Activated CD4-positive, alpha-beta memory T cell treated with anti-CD3 and anti-CD28 coated beads, Interleukin-2, amount 10 ng/mL, durations not matched to agents 7 days and 5 days (primary cell): ENCODE measurements at places on chromosomes 16 and 17. TPM values are rescaled to one million over a fixed set of nuclear protein-coding genes. Genes with fewer than 3 reads are reported as not detected.
A peak's percentile ranks its signal among the peaks of the same experiment; 100 is the strongest.

DNA sequence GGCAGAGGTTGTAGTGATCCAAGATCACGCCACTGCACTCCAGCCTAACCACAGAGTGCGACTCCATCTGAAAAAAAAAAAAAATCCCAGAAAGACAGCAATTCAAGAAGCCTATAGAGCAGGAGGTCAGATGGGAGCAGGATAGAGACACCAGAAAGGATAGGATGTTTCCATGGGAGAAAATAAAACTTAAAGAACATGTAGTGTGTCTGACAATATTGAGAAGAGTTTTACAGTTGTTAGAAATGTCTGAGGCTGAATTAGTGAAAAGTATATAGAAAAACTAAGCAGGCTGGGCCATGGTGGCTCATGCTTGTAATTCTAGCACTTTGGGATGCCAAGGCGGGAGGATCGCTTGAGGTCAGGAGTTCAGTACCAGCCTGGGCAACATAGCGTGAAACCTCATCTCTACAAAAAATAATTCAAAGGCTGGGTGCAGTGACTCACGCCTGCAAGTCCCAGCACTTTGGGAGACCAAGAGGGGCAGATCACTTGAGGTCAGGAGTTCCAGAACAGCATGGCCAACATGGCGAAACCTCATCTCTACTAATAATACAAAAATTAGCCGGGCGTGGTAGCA, 15.3 kb upstream of the TRIM37 start:
- DNase-seq = no peak
- H3K36me3 ChIP-seq = peaks cover 50% of the 10 kb centered on the region
- peaks cover 9% of the 10 kb centered on the region for H3K4me1 ChIP-seq

DNA sequence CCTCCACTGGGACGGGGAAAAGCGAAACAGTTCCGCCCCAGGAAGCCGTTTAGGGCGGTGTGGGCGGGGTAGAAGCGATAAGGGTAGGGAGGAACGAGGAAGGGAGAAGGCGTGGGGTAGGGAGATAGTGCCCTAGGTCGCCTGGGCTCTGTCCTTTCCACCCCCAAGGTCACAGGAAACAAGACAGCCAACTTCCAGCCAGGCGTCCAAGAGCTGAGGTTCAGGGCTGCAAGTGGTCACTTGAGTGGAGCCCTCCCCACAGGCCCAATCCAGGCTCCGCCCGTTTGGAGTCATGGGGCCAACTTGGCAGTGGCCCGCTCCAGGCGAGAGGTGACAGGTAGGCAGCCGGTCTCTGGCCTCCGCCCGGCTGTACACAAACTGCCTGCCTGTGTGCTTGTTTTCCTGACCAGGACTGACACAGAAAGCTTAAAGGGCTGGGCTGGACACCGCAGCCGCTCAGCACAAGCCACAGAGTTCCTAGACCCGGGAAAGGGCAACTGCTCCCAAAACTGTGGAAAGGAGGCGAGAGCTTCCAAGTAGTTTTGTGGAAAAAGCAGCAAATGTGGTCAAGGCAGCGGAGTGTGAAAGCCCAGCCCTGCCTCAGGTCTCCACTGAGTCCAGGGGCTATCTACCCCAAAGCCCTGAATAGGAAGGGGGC, at the start of gene RILP:
RILP (minus strand) TSS at position 23 of the 658 bp plus-strand sequence. CDS start 62 bp downstream, outside the sequence.
- no peaks in the 10 kb centered on the region for H3K27me3 ChIP-seq
- H3K4me1 ChIP-seq = peaks cover 29% of the 10 kb centered on the region
- H3K4me3 ChIP-seq = peak within 1 kb of the TSS; percentile 62
- peak within 1 kb of the TSS; percentile 64 for H3K27ac ChIP-seq

- no peak overlapping the region for H3K27ac ChIP-seq
- peaks cover 9% of the 10 kb centered on the region for H3K4me1 ChIP-seq
- H3K27me3 ChIP-seq = no peaks in the 10 kb centered on the region
- no peak overlapping the region for H3K4me3 ChIP-seq
Observed at GRCh38 chr17:80953471-80954315, 37.9 kb upstream of the CHMP6 start.

HS3ST6 gene
- total RNA-seq = not detected

DNA sequence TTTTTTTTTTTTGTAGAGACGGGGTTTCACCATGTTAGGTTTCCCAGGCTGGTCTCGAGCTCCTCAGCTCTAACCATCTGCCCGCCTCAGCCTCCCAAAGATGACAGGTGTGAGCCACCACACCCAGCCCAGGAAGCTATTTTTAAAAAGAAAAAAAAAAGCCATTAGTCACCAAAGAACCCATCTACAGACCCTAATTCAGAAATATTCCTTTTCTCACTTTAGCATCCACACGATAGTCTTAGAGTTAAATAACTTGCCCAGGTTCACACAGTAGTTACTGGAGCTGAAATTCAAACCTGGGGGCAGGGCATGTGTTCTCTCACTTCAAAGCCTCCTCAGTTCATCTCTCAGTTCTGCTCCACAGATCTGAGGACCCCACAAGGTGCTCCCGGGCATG, 70.3 kb upstream of the NOL11 start:
- DNase-seq = no peak
- no peaks in the 10 kb centered on the region for H3K27me3 ChIP-seq
- no peaks in the 10 kb centered on the region for H3K36me3 ChIP-seq
- H3K4me3 ChIP-seq = no peak overlapping the region
- peaks cover 9% of the 10 kb centered on the region for H3K4me1 ChIP-seq

DNA sequence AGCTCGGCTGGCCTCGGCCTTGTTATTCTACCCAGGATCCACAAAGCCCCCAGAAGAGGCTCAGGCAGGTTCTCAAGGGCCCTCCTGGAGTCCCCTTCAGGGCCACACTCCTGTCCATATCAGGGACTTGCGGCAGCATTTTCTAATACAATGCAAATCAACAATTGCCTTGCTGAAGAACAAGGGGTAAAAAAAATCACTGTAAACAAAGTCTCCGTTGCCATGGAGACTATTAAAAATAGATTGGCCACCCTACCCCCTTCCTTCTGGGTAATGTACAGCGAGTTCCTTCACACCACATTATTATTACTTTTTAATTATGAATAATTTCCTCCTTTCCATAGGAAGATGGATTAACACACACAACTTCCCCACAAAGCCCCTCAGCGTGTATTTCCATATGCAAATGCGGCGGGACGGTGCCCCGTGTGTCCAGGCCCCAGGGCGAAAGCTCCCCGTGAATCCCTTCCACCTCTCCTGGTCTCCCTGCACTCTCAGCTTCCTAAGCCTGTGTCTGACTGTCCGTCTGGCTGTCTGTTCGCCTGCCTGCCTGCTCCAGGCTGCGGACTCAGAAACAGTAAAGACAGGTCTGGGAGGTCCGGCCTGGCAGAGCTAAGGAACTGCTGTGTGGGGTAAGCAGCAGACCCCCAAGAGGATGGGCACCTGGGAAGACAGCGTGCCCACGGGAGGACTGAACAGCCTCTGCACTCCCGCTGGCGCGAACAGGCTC, 196.6 kb downstream of the RBFOX3 start:
- H3K4me3 ChIP-seq = no peak overlapping the region
- H3K4me1 ChIP-seq = no peaks in the 10 kb centered on the region
- DNase-seq = no peak
- no peaks in the 10 kb centered on the region for H3K36me3 ChIP-seq

DNA sequence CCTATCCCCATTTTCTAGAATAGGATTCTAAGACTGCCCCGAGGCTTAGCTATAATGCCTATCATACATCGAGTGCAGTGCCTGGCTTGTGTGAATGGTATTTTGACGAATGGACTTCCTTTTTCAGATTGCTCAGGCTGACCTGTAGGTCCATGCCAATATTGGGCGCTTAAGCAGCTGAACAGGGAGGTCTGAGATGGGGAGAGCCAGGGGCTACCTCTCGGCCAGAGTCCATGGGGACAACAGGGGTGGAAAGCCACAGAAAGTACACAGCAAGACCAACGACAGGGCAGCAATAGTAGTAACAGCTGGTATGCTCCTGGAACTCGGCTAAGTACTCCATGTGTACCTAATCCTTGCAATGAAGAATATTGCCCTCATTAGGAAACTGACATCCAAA, 91.7 kb upstream of the WSCD1 start:
- DNase-seq = no peak
- H3K4me3 ChIP-seq = no peak overlapping the region
- H3K36me3 ChIP-seq = no peaks in the 10 kb centered on the region
- no peak overlapping the region for H3K27ac ChIP-seq
- no peaks in the 10 kb centered on the region for H3K4me1 ChIP-seq

GRCh38 chr17:60602385-60602742, 2.4 kb downstream of the PPM1D start:
- peaks cover 9% of the 10 kb centered on the region for H3K36me3 ChIP-seq
- H3K4me1 ChIP-seq = peaks cover 55% of the 10 kb centered on the region
- H3K4me3 ChIP-seq = peak overlapping the region; percentile 96
- DNase-seq = no peak
- H3K27ac ChIP-seq = no peak overlapping the region

PDPR gene
- 19.7 TPM for total RNA-seq

- peaks cover 13% of the 10 kb centered on the region for H3K27me3 ChIP-seq
- DNase-seq = no peak
- H3K27ac ChIP-seq = no peak overlapping the region
- no peaks in the 10 kb centered on the region for H3K4me1 ChIP-seq
Observed at GRCh38 chr17:57143361-57143760, 58.3 kb downstream of the AKAP1 start.

GGT6 gene
- not detected for total RNA-seq

OTOP3 gene
- total RNA-seq = not detected

CDH11 gene
- total RNA-seq = not detected

DNA sequence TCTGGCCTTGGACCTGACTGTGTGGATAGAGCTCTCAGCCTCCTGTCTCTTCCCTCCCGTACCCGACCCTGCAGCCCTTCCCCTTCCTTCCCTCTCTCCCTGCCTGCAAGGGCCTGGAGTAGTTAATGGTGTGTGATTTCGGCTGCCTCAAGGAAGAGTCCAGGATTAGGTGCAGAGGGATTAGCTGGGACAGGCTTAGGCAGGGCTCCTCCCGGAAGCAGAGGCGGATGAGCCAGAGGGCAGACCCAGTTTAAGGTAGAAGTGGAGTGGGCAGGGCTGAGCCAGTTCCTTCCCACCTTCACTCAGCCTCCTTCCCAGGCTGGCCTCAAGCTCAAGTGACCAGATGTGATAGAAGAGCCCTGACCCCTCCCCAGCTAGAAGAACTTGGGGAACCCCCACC, 16.8 kb downstream of the GUCY2D start:
- peaks cover 31% of the 10 kb centered on the region for H3K27me3 ChIP-seq
- DNase-seq = no peak
- H3K27ac ChIP-seq = no peak overlapping the region
- H3K36me3 ChIP-seq = no peaks in the 10 kb centered on the region

DNA sequence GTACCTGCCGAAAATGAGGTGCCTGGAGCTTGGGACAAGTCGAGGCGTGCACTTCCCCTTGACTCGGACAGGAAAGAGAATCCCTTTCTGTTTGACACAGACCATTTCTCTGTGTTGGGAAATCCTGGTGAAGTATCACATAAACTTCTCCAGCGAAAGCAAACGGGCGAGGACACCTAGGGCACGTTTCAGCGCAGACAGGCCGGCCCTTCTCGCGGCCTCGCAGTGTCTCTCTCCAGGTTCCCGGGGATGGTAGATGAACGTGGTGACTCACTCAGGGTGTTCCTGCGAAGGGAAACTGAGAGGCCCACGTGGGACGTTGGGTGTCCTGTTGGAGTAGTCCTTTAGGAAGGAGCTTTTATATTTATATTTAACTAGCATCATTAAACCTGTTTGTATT, 36.3 kb upstream of the ZNF750 start:
- no peak for DNase-seq
- peaks cover 44% of the 10 kb centered on the region for H3K4me1 ChIP-seq
- H3K27ac ChIP-seq = no peak overlapping the region
- no peaks in the 10 kb centered on the region for H3K27me3 ChIP-seq

- no peaks in the 10 kb centered on the region for H3K27me3 ChIP-seq
- H3K36me3 ChIP-seq = peaks cover 87% of the 10 kb centered on the region
- no peak for DNase-seq
- H3K4me3 ChIP-seq = peak overlapping the region; percentile 45
- peaks cover 94% of the 10 kb centered on the region for H3K4me1 ChIP-seq
Observed at GRCh38 chr17:64092113-64092512, 37.8 kb downstream of the ERN1 start.

DNA sequence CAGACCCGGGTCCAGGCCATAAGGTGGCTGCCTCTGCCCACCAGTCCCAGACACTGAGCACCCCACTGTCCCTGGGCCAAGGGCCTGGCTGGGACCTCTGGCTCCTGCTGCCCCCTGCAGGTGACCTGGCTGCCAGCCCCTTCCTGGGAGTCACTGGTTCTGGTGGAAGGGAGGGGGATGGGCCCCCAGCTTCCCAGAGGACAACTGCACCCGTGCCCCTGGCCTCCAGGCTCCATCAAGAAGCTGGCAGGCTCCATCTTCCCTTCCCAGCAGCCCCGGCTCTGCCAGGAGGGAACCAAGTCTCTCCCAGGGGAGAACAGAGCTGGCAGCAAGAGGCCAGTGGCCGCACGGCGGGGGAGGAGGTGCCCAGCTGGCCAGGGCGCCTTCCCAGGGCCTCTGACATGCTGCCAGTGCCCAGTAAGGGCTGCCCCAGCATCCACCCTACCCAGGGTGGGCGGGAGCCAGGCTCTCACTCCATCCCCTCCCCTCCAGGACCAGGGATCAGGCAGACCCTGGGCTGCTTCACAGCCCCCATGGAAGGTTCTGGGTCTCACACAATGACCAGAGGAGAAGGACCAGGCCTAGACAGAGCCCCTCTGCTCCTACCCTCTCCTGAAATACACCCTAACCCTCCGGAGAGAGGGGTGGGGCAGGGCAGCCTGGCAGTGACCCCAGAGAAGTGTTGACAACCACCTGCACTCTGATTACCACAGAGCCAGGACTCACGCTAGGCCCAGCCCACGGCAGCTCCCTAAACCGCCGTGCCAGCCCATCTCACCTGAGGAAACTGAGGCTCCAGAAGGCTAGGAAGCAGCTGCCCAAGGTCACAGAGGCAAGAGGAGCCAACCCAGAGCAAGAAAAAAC, 3.6 kb downstream of the CLUH start:
- H3K27ac ChIP-seq = no peak overlapping the region
- no peaks in the 10 kb centered on the region for H3K27me3 ChIP-seq
- H3K4me1 ChIP-seq = peaks cover 38% of the 10 kb centered on the region
- DNase-seq = peak; percentile 31

- H3K27me3 ChIP-seq = no peaks in the 10 kb centered on the region
- peaks cover 92% of the 10 kb centered on the region for H3K36me3 ChIP-seq
- peaks cover 84% of the 10 kb centered on the region for H3K4me1 ChIP-seq
- no peak overlapping the region for H3K27ac ChIP-seq
Observed at GRCh38 chr16:9112166-9112843, 20.9 kb downstream of the HAPSTR1 start.

CDH5 gene
- not detected for total RNA-seq

- DNase-seq = no peak
- no peaks in the 10 kb centered on the region for H3K36me3 ChIP-seq
- H3K4me3 ChIP-seq = no peak overlapping the region
- H3K27ac ChIP-seq = no peak overlapping the region
- H3K27me3 ChIP-seq = no peaks in the 10 kb centered on the region
Observed at GRCh38 chr16:52496051-52496876, 50.7 kb downstream of the TOX3 start.

DNA sequence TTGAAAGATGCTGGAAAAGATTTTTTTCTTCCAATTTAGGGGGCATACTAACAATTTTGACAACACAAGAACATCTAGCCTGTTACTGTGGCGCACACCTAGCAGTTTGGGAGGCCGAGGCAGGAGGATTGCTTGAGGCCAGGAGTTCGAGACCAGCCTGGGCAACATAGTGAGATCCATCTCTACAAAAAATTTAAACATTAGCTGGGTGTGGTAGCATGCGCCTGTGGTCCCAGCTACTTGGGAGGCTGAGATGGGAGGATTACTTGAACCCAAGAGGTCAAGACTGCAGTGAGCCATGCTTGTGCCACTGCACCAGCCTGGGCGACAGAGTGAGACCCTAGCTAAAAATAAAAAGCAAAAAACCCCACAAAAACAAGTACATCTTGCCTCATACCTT, 168.8 kb downstream of the TANC2 start:
- no peaks in the 10 kb centered on the region for H3K4me1 ChIP-seq
- H3K27ac ChIP-seq = no peak overlapping the region
- DNase-seq = no peak
- H3K27me3 ChIP-seq = no peaks in the 10 kb centered on the region
- no peaks in the 10 kb centered on the region for H3K36me3 ChIP-seq
- no peak overlapping the region for H3K4me3 ChIP-seq
